ENCODE measurements at places on chromosomes 4 and X. TPM values are rescaled to one million over a fixed set of nuclear protein-coding genes. Genes with fewer than 3 reads are reported as not detected.
A peak's percentile ranks its signal among the peaks of the same experiment; 100 is the strongest.

NXT2 gene
- 14.0 TPM for total RNA-seq

DNA sequence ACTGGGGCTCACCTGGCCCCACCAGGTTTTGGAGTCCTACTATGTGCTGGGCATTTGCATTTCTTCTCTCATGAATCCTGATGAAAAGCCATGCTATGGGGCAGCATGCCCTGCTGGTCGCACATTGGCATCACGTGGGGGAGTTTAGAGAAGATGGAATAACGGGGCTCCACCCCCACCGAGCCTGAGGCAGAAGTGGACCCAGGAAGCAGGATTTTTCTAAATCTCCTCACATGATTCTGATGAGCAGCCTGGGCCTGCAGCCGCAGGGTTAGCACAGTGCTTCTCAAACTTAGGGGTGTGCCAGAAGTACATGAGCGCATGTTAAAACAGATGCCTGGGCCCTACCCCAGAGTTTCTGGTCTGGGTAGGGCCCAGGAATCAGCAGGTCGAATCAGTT is 4.6 kb upstream of the SORCS2 start:
- no peak for DNase-seq
- peaks cover 15% of the 10 kb centered on the region for H3K27me3 ChIP-seq
- peaks cover 11% of the 10 kb centered on the region for H3K4me1 ChIP-seq

CDKN2AIP gene
- 30.2 TPM for total RNA-seq

DNA sequence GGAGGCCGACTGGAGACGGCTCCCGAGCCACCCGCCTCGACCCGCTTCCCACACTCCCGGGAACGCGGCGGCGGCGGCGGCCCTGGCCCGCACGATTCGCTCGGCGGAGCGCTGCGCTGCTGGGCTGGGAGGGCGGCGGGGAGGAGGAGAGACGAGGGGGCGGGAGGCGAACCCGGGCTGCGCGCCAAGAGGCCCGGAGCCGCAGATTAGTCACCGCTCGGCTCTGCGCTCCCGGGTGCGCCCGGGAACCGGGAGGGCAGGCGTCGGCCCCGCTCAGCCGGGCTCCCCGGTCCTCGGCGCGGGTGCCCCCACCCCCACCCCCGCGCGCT is 11.2 kb upstream of the BCOR start:
- H3K36me3 ChIP-seq = no peaks in the 10 kb centered on the region
- H3K4me3 ChIP-seq = no peak overlapping the region
- no peak overlapping the region for H3K27ac ChIP-seq
- DNase-seq = peak; percentile 38
- peaks cover 20% of the 10 kb centered on the region for H3K4me1 ChIP-seq

GRCh38 chr4:23770011-23770410 is 119.8 kb downstream of the PPARGC1A start:
- H3K4me3 ChIP-seq = no peak overlapping the region
- no peaks in the 10 kb centered on the region for H3K4me1 ChIP-seq
- no peak overlapping the region for H3K27ac ChIP-seq
- H3K27me3 ChIP-seq = no peaks in the 10 kb centered on the region
- no peaks in the 10 kb centered on the region for H3K36me3 ChIP-seq
- no peak for DNase-seq

XAGE1A gene
- not detected for total RNA-seq

- peaks cover 8% of the 10 kb centered on the region for H3K27me3 ChIP-seq
- no peak for DNase-seq
Measured at GRCh38 chr4:147596377-147596776, 20.8 kb upstream of the TMEM184C start.

DNA sequence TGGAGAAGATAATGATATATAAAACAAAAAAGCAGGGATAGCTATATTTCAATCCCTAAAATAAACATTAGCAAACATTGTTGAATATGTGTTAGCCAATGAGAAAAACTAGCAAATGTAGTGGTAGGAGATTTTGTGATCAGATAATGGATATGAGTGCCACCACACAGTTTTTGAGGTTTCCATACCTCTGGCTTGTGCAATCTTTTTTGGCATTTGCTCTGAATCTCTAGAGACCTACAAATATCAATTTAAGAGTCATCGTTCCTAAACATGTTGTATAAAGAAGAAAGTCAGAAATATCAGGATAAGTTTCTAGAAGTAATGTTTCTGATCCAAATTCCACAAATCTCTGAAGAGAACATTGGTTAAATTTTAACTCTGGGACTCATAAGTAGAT is 308.7 kb downstream of the PDGFC start:
- no peaks in the 10 kb centered on the region for H3K36me3 ChIP-seq
- no peaks in the 10 kb centered on the region for H3K4me1 ChIP-seq
- H3K4me3 ChIP-seq = no peak overlapping the region
- no peak for DNase-seq
- no peak overlapping the region for H3K27ac ChIP-seq

- no peak for DNase-seq
- H3K36me3 ChIP-seq = no peaks in the 10 kb centered on the region
- no peaks in the 10 kb centered on the region for H3K4me1 ChIP-seq
- H3K27me3 ChIP-seq = no peaks in the 10 kb centered on the region
- H3K4me3 ChIP-seq = no peak overlapping the region
- no peak overlapping the region for H3K27ac ChIP-seq
Measured at GRCh38 chr4:13872155-13872554, 244.6 kb upstream of the BOD1L1 start.

TCEAL5 gene
- total RNA-seq = not detected

DNA sequence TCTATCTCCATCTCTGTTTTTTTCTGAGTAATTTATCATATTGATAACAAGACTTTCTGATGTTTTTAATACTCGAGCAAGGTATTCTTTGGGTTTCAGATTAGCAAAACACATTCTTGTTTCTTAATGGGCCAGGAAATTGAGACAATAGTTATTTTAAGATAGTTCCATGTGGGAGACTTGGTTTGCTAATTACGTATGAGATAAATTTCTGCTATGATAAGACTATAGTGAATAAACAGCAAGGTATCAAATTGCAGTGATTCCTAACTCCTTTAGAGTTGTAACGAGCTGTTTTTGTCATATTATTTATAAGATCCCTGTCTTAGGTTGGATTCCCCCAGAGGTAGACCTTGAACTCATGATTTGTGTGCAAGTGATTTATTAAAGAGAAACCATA is 38.3 kb downstream of the SYTL5 start:
- no peaks in the 10 kb centered on the region for H3K27me3 ChIP-seq
- H3K36me3 ChIP-seq = no peaks in the 10 kb centered on the region
- no peak for DNase-seq
- no peak overlapping the region for H3K27ac ChIP-seq

GRCh38 chrX:39971760-39972159 is 126.0 kb downstream of the BCOR start:
- no peak overlapping the region for H3K27ac ChIP-seq
- no peak for DNase-seq
- peaks cover 5% of the 10 kb centered on the region for H3K36me3 ChIP-seq
- no peak overlapping the region for H3K4me3 ChIP-seq
- H3K27me3 ChIP-seq = no peaks in the 10 kb centered on the region
- peaks cover 29% of the 10 kb centered on the region for H3K4me1 ChIP-seq

SYP gene
- 2.5 TPM for total RNA-seq

PASD1 gene
- not detected for total RNA-seq

GRCh38 chr4:5892323-5893003 is 423 bp downstream of the CRMP1 start:
- peaks cover 4% of the 10 kb centered on the region for H3K4me1 ChIP-seq
- H3K4me3 ChIP-seq = no peak overlapping the region
- no peak for DNase-seq
- no peaks in the 10 kb centered on the region for H3K36me3 ChIP-seq

NHSL2 gene
- total RNA-seq = 1.1 TPM

ADH7 gene
- not detected for total RNA-seq

GRCh38 chr4:35166466-35166865 is 1077.8 kb downstream of the ARAP2 start:
- no peaks in the 10 kb centered on the region for H3K4me1 ChIP-seq
- no peak overlapping the region for H3K4me3 ChIP-seq
- H3K36me3 ChIP-seq = no peaks in the 10 kb centered on the region
- no peaks in the 10 kb centered on the region for H3K27me3 ChIP-seq
- no peak for DNase-seq
- no peak overlapping the region for H3K27ac ChIP-seq

DNA sequence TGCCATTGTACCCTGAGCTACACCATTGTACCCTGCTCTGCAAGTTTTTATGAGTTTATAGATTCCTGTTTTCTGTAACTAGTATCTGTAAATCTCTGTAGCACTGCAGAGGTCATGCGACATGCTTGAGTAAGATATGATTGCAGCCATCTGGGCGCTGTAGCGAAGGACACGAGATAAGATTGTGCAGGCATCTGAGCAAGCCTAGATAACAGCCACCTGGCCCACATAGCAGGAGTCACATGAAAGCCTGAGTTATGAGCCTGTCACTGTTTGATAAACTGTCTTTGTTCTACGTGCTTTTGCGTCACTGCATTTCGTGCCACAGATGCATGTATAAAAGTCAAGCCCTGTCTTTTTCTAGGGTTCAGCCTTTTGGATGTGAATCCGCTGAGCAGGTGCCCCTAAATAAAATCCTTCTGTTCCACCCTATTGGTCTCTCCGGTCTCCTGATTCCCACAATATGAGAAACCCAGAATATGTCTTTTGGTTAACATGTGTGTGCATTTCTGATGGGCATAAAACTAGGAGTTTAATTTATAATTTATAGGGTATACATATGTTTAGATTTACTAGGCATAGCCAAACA is 327.6 kb upstream of the MAOA start:
- no peaks in the 10 kb centered on the region for H3K36me3 ChIP-seq
- H3K27me3 ChIP-seq = no peaks in the 10 kb centered on the region
- no peaks in the 10 kb centered on the region for H3K4me1 ChIP-seq
- DNase-seq = no peak
- no peak overlapping the region for H3K27ac ChIP-seq
- no peak overlapping the region for H3K4me3 ChIP-seq

SSX4 gene
- not detected for total RNA-seq

HPGDS gene
- not detected for total RNA-seq

DNA sequence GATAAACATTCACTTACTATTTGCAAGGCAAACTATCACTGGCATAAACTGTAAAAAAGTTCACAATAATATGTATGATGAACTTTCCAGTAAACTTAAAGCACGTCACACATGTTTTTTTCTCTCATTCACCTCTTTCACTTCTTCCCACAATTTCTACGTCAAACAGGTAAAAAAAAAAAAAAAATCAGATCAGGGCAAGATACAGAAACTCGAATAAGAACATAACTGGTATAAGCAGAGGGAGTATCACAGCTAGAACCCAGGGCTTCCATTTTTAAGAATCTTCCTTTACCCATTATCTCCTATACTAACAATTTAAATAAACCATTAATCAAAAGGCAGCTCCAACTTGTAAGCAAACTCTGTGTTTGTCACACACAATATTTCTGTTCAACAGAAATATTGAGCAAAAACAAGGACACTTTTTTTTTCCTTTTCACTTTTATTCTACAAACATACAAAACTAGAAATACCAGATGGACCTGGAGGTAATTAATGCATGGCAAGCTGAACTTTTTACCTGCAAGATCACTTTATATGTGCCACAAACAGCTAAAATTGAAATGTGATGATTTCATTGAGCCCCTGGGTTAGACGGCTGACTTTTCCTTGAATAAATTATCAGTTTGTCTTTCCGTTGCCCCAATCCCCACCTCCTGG is 47.5 kb upstream of the NSUN7 start:
- peak overlapping the region; percentile 60 for H3K27ac ChIP-seq
- no peaks in the 10 kb centered on the region for H3K27me3 ChIP-seq
- peaks cover 26% of the 10 kb centered on the region for H3K4me1 ChIP-seq
- H3K36me3 ChIP-seq = no peaks in the 10 kb centered on the region
- no peak overlapping the region for H3K4me3 ChIP-seq
- no peak for DNase-seq

LNX1 gene
- not detected for total RNA-seq

UGT2B7 gene
- total RNA-seq = not detected

GRCh38 chr4:113524096-113524495 is 237.4 kb downstream of the CAMK2D start:
- H3K4me1 ChIP-seq = peaks cover 10% of the 10 kb centered on the region
- H3K27me3 ChIP-seq = no peaks in the 10 kb centered on the region
- peaks cover 43% of the 10 kb centered on the region for H3K36me3 ChIP-seq
- no peak overlapping the region for H3K27ac ChIP-seq

AKAP4 gene
- total RNA-seq = not detected

ZFX gene
- 44.6 TPM for total RNA-seq

Measured in activated CD4-positive, alpha-beta T cell treated with anti-CD3 and anti-CD28 coated beads, Interleukin-2, amount 10 ng/mL, durations not matched to agents 7 days and 5 days (primary cell).